SHP77 treated with DMSO at 0.1 percent for 48 hours (cell line): ENCODE measurements at places on chromosomes 1 and 21.
A peak's percentile ranks its signal among the peaks of the same experiment; 100 is the strongest.

DNA sequence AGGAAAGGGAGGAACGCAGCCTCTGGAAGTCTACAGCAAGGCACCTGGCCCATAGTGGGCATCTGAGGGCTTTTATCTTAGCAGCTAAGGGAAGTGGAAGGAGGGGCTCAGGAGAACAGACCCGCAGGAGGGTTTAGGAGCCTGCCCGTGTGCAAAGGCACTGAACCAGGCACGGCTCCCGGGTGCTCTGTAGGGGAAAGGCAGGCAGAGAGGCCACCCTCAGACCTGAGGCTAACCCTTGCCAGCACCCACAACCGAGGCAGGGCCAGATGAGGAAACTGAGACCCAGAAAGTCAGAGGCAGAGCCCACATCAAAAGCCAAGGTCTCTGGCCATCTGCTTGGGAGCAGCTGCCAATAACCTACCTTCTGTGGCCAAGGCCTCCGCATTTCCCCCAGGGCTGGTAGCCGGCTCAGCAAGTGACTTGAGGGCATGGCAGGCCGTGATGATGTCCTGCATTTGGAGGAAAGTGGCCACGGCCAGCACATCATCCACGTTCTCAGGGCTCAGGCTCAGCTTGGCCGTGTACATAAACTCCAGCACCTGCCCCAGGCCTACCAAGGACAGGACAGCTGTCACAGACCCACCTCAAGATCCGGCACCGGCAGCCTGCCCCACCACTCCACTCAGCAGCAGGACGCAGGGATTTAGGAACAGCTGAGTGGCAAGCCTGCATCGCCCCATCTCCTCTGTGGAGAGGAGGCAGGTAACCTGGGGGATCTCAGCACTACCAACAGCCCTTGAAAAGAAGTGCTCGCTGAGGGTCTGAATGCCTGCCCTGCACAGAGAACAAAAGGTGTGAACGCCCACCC lies 29.1 kb downstream of the ZBTB17 start:
- no peak for DNase-seq

DNA sequence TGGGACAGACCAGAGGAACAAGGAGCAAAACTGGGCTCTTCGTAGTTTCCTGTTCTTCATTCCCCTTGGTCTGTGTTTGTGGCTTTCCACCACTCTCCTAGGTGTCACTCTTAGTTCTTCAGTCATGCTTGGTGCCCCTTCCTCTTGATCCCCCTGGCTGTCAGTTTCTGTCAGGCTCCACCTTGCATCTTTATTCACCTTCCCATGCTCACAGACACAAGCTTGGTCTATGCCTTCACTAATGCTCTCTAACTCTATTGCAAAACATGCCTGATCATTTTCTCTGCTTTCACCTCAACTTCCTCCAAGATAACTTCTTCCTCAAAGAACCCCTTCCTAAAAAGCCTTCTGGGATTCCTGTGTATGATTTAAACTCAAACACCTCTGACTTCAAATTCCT lies 122.9 kb downstream of the GLUL start:
- DNase-seq, result no peak

DNA sequence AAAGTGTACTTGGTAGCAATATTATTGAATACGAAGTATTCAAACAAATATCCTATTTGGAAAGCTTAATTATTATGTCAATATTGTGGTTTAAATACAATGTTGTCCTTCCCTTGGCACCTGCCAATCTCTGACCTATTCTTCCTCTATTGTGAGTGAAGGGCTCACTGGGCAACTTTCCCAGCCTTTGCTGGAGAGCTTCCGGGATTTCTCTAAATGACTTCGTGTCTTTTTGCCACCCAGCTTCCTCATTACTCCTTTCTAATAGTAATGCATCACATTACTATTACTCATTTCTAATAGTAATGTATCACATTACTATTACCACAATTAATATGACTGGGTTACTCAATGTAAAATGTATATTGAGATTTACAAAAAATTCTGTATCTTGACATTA lies 880.6 kb downstream of the BRINP3 start:
- peak; percentile 60 for DNase-seq

- DNase-seq, result no peak
Observed at GRCh38 chr1:31681415-31681814, 22.4 kb downstream of the COL16A1 start.

- no peak for DNase-seq
Observed at GRCh38 chr1:19606817-19607642, 37.1 kb upstream of the NBL1 start.

DNA sequence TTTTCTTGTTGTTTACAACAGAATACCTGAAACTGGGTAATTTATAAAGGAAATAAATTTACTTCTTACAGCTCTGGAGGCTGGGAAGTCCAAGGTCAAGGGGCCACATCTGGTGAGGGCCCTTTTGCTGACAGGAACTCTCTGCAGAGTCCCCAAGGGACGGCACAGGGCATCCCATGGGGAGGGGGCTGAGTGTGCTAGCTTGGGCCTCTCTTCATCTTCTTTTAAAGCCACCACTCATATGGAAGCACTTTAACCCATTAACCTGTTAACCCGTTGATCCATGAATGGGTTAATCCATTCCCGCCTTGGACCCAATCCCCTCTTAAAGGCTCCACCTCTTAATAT lies 76.3 kb downstream of the OBSCN start:
- DNase-seq, result no peak

DNA sequence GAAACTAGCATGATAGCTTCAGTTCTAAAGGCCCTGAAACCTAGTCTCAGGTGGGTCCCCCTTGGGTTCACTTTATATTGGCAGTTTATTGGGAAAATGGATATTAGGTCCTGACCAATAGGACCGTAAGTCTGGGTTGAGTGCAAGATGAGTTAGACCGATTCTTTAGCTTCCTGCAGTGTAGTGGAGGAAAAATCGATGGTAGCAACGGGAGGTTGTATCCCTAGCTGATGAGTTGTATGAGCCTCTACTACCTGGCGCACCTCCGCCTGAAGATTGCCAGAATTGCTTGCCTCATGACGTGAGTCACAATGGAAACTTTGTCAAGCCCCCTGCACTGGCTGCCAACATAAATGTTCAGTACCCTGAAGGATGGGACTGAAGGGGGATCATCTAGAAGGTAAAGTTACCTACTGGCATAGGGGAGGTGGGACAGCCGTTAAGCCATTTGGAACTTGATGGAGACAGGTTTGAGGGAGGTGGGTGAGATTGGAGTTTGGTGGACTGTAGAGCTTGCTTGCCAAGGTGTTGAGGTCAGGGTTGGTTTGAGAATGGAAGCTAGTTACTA lies 3.9 kb downstream of the RCC1 start:
- DNase-seq, result no peak

- DNase-seq, result no peak
Observed at GRCh38 chr21:34602061-34602460, 12.9 kb downstream of the RCAN1 start.

DNA sequence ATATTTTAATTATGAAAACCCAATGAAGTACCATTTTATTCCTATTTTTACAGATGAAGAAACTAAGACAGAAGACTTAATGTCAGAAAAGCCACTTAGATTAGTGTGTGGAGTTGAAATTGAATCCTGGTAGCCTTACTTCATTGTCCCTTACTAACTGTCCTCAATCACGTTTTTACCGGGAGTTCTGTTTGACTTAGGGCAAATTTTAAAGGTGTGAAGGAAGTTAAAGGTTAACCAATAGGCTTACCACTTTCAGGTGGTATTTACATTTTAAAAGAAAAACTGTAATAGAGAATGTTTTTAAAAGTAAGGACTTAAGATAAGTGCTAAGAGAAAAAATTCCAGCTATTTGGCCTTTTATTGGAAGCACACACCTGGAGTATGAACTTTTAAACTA lies 12.4 kb downstream of the RRP15 start:
- DNase-seq, result no peak

- DNase-seq, result no peak
Observed at GRCh38 chr1:3011631-3012455, 9.4 kb upstream of the ACTRT2 start.

DNA sequence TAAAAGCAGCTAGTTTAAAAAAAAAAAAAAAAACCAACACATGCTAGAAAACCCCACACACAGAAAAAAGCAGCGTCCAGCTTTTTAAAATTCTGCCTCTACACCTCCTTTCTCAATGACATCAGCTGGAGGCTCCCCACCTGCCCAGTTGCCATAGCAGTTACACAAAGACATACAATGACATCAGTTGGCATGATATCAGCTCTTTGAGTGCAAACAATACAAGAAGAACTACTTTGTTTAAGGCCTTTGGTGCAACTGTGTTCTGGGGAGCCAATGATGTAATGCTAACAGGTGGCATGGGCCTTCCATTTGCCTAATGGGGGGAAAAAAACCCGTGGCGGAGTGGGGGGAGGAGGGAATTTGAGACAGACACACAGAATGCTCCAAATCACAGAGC lies 32.9 kb downstream of the DUSP10 start:
- DNase-seq, result peak; percentile 99

DNA sequence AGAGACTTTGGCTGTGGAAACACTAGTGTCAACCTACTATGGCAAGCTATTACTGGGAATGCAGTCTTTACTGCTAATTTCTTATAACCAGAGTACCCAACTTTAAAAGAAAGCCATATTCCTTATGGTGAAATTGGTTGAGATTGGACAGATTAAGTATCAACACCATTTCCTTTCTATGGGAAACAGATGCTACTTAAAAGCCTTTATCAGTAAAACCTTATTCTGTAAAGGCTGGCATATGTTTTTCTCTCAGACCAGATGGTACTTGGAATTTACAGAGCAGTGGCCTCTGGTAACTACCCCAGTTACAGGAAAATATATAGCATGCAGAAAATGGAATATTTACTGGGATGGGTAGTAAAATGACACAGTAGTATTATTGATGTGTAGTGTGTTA lies 18.8 kb downstream of the IFI44 start:
- no peak for DNase-seq

GRCh38 chr1:241457421-241457820 lies 62.1 kb downstream of the FH start:
- no peak for DNase-seq

DNA sequence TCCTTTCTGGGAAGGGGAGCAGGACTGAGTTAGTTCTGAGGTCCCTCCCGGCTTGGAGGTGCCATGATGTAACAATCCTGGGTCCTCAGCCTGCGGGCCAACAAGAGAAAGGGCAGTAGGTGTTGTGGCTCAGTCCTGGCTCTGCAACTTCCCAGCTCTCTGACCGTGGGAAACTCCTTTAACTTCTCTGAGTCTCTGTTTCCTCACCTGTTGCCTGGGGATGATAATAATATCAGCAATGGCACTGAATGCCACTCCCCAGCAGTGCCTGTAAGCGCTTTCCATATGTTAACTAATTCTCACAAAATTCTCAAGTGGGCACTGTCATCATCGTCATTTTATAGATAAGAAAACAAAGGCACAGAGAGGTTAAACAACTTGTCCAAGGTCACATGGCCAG lies 2.3 kb downstream of the PADI3 start:
- no peak for DNase-seq
